ENCODE measurements at places on chromosomes 12 and 14.

DNA sequence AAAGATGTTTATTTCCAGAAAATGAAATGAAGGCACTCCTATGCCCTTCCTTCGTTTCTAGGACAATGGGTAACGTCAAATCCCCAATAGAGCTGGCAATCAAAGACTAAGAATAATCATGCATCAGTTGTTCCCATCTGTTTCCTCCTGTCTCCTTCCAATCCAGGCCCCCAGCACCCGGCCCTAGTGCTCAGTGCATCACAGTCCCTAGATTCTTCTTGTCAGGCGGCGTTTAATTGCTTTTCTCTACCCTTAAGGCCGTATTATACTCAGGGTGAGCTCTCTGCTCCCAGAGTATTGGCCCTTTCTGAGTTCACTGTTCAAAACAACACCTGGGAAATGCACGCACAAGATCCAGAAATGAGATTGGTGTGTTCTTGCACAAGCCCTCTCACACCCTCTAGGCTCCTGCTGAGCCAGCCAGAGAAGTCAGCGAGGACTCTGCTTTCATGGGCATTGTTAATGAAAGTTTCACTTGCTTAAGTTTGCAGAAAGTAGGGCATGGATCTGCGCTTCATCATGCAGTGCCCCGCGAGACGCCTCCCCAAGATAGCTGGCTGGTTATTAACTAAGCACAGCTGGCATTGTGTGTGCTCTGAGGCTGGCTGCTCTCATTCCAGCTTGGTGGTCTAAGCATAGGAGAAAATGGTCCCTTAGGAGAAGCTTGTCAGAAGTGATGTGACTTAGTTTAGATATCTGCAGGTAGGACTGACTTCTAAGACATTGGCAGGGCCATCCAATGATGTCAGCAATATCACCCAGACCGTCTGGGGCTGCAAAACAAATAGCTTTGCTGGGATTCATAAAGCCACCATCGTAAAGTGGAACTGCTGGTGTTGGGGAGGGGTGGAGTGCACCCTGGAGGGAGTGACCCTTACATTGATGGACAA is 28.7 kb downstream of the CRACR2A start:
- no peak for DNase-seq

DNA sequence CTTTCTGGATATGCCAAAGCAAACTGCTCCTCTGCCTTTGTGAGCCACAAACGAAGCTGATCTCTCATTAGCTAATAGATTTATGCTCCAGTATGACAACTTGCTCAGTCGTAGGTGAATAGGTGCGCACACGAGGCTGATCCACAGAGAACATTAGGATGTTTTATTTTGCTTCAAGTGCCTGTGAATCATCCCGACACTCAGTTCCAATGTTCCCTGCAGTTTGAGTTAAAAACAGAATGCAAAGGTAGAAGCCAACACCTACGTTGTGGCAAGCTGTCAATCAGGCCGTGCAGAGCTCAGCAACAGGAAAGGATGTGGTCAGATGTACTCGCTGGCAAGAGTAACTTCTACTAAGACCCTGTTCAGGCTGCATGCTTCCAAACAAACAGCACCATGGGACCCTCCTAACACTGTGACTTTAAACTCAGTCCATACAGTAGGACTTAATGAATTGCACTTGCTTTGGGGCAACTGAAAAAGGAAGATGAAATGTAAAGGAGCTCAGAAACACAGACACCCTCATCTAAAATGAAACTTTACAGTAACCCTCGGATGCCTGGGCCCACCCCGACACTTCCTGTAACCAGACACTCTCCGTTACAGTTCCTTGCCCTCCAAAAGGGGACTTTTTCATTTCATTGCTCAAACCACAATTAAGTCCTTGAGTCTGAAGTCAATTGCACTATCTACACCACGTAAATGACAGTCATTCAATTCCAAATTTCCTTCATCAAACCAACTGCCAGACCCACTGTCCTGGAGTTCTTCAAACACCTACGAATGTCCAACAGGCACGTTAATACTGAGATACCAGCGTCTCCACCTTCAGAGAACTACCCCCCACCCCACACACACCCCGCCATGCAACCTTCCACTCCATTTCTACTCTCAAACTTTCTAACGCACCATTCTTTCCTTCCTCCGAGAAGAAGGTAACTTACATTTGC is 1.6 kb downstream of the CCDC88C start:
- DNase-seq: no peak

GRCh38 chr12:49952391-49953055 is 2.0 kb downstream of the AQP2 start:
- DNase-seq: no peak

DNA sequence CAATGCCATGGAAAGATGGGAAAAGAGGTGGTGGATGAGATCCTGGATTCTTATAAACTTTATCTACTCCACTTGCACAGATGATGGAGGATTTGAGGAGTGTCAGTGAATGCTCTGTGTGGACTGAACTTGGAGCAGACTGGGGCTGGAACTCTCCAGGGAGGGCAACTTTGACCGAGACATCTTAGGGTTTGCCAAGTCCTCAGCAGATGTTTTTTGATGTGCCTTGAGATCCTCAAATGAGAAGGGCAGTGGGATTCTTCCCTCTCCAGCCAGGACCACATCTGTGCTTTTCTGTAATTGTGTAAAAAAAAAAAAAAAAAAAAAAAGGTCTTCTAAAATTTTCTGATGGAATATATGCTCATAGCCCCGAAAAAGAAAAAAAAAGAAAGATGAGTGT is 23.0 kb upstream of the MYL2 start:
- no peak for DNase-seq

GRCh38 chr12:110743571-110744093 is 941 bp upstream of the PPP1CC start:
- no peak for DNase-seq

GRCh38 chr12:12505544-12506495 is 56.8 kb downstream of the DUSP16 start:
- peak; percentile 69 for DNase-seq

DNA sequence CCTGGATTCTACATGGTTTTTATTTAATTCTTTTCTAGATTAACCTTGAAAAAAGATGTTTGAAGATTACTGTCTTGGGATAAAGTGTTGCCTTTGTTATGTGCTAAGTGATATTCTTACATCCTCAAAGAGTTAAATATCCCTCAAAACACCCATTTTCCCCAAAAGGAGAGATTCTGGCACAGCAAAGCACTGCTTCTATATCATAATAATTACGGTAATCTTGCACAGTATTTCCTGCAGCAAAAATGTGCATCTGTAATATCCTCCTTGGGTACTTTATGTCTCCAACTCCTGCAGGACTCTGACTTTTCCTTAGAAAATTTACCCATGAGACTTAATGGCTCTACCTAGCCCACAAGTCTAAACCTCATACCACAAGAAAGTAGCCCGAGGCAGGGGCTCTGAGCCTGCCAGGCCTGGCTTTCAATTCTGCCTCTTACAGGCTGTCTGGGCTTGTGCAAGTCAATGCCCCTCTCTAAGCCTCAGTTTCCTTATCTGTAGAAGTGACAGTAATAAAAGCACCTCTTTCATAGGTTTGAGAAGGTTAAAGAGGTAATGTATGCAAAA is 45.8 kb downstream of the SVOP start:
- no peak for DNase-seq

All from fibroblast of the conjunctiva (primary cell).